ENCODE measurements at places on chromosomes 6 and 20.

- peak; percentile 94 for DNase-seq
Measured at GRCh38 chr6:108736832-108737231, 111.4 kb upstream of the ARMC2 start.

DNA sequence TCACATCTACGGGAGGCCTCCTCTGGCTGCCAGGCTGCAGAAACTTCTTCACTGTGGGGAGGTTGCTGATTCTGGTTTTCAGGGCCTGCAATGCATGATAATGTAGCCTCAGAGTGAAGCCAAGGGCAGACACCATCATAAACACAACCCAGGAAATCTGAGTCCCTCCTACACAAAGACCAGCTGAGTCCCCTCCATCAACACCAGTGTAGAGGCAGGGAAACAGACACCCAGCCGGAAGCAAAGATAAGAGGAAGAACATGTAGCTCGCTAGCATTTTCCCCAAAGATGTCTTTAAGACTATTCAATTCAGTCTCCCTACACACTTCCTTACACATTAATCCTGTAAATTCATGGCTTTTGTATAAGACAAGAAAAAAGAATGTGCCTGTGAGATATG, 23.6 kb downstream of the GSTA2 start:
- DNase-seq, result no peak

- no peak for DNase-seq
Measured at GRCh38 chr6:125149256-125150144, 4.1 kb upstream of the TPD52L1 start.

- peak; percentile 28 for DNase-seq
Measured at GRCh38 chr6:149499066-149499465, 14.3 kb upstream of the ZC3H12D start.

DNA sequence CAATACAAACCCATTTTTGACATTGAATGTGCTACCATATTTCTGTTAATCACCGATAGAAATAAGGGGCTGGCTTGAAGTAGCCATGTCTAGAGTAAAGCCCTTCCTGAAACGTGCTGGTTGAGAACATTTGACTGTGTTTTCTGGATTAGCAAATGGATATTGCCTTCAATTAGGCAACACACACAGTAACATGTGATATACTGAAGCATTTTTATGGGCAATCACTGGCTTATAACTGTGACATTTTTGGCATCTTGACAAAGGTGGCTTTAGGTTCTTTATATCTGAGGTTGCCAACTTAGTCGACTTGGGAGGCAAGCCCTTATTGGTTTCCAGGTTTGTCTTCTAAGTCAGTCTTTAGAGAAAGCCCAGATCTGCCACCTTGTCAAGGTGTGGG, 292.9 kb downstream of the BTBD3 start:
- DNase-seq, result no peak

DNA sequence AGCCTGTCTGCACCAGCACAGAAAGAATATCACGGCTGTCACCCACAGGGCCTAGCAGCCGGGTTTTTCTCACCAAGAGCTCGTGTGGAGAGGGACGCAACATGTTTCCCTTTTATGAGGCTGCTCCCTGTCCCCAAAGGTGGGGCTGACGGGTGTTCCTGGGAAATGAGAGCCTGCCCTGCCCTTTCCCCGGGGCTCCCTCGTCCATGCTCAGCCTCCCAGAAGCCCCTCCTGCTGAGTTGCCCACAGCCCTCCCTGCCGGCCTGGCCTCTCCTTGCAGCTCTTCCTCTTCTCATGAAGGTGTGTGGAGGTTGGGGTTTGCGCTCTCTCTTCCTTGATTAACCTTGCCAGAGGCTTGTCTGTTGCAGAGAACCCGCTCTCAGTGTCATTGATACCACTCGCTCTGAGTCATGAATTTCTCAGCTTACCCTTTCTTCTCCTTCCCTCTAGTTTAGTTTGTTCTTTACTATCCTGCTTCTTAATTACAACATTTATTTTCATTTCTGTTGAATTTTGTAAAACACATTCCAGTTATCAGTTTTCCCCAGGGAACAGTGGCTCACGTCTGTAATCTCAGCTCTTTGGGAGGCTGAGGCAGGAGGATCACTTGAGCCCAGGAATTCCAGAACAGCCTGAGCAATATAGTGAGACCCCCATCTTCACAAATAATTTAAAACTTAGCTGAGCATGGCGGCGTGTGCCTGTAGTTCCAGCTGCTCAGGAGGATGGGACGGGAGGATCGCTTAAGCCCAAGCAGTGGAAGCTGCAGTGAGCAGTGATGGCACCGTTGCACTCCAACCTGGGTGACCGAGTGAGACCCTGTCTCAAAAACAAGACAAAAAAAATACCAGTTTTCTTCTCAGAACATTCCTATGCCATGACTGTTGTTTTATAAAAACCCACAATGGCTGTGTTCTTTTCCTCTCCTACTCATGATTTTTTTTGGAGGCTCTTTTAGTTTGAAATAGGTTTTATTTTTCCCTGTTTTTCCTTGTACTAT, 103.8 kb downstream of the TMEM242 start:
- DNase-seq, result no peak

DNA sequence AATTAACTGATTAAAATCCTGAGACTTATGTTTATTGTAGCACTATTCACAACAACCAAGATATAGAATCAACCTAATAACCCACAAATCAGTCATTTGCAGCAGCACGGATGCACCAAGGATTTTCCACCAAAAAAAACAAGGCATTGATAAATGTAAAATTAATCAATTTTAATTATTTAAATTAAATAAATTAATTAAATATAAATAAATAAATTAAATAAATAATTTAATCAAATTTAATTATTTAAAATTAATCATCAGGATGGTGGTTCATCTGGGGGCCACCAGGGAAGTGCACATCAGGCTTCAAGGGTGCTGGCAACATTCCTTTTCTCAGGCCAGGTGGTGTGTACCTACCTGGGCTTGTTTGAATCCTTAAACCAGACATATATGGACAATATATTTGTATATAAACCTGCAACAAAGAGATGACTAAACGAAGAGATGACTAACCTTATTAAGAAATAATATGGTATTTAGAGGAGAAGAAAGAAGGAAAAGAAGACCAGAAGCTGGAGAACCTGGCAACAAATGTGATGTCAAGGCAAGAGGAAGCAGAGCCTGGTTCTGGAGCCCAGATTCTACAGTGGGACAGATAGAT, 89.2 kb downstream of the CD164 start:
- DNase-seq, result no peak

Data from inflammatory macrophage treated with lipopolysaccharide for 1 hour (primary cell).